Stimulated activated CD8-positive, alpha-beta memory T cell treated with anti-CD3 and anti-CD28 coated beads, Interleukin-4, amount 100 ng/mL, for 1 hour (primary cell): ENCODE measurements at places on chromosomes 12 and 14.

GRCh38 chr14:55846826-55847446 lies 266.9 kb downstream of the KTN1 start:
- DNase-seq, result no peak

DNA sequence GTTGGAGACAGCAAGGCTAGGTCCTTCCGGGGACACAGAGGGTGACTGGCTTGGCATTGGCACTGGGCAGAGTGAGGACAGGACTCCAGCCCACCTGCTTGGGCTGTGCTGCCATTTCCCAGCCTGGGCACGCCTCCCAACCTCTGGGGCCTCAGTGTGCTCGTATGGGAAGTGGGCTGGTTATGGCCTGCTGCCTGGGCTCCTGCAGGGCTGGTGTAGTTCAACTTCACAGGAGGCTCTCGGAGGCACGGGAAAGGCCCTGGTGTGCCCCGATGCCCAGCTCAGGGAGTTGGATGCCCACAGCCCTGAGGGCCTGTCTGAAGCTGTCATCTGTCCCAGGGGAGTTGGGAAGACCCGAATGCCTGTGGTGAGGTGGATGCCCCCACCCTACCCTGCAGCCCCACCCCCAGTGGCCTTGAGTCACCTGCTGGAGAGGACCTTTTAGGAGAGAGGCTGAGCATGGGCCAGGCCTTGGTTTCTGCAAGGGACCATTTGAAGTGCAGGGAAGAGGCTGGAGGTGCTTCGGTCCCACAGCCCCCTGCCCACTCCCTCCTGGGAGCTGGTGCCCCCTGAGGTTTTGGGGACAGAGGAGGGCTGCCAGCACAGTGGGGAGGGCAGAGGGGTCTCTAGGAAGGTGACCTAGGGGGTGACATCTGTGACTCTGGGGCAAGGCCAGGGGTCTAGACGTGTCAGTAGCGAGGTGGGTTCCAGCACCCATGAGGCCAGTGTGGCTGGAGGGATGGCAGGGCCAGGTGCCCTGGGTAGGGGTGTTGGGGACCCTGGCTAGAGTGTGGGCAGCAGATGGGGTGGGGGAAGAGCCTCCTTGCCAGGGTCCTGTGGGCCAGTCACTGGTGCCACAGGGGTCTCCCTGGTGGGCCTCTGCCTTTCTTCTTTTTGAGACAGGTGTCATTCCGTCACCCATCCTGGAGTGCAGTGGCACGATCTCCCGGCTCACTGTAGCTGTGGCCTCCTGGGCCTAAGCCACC lies 9.1 kb downstream of the ULK1 start:
- DNase-seq, result no peak

DNA sequence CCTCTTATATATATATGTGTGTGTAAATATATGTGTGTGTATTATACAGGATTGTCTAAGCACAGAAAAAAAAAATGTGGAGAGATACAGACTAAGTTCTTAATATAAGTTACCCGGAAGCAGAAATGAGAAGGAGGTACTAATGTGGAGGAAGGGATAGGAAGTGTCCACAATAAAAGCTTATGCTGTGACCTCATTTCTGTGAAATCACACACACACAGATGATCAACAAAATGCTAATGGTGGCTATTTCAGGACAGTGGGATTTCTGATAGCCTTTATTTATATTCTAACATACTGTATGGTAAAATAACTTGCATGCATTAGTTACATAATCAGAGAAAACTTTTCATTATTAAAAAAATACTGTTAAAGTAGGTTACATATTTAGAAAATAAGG lies 8.5 kb upstream of the RAD51AP1 start:
- DNase-seq, result no peak

GRCh38 chr14:36173161-36173560 lies 3.4 kb downstream of the PTCSC3 start:
- DNase-seq, result no peak

GRCh38 chr12:27766587-27766986 lies 13.4 kb upstream of the KLHL42 start:
- DNase-seq, result no peak
